ENCODE measurements at places on chromosomes 16 and 17. TPM values are rescaled to one million over a fixed set of nuclear protein-coding genes. Genes with fewer than 3 reads are reported as not detected.

The GRB7 gene
- total RNA-seq: 1.7 TPM

DNA sequence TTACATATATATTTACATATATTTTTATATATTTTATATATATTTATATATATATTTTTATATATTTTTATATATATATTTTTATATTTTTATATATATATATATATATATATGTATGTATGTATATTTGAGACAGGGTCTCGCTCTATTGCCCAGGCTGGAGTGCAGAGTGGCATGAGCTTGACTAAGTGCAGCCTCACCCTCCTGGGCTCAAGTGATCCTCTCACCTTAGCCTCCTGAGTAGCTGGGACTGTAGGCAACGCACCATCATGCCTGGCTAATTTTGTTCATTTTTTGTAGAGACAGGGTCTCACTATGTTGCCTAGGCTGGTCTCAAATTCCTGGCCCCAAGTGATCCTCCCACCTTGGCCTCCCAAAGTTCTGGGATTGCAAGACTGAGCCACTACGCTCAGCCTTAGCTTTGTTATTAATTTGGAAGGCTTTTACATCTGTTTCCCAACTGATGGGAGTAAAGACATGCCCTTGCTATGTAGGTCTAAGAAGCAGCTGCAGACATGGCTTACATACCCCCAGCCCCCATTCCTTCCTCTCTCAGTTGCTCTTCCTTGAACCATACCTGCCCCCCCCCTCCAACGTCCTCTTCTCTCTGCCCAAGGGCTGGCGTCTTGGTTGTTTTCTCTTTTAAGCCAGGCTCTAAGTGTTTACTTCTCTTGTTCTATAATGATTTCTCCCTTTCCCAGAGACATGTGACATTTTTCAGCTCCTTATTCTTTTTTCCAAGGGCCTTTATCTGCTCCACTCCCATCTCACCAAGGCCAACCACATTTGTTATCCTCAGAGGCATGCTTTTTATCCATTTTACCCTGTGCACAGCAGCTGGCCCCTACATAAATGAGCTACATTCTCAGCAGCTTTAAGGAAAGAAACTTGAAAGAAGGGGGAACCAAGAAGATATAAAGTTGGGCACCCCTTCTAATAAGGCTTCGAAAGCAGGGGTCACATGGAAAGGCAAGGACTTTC is 64.2 kb upstream of the ATF7IP2 start:
- DNase-seq: no peak

GRCh38 chr17:18108401-18109312 is at the start of gene MYO15A:
MYO15A (plus strand) TSS chr17:18108756; CDS start chr17:18118801, 10,045 bp downstream.
- DNase-seq: no peak

- no peak for DNase-seq
Observed at GRCh38 chr17:21689604-21690003, 2.7 kb upstream of the KCNJ18 start.

DNA sequence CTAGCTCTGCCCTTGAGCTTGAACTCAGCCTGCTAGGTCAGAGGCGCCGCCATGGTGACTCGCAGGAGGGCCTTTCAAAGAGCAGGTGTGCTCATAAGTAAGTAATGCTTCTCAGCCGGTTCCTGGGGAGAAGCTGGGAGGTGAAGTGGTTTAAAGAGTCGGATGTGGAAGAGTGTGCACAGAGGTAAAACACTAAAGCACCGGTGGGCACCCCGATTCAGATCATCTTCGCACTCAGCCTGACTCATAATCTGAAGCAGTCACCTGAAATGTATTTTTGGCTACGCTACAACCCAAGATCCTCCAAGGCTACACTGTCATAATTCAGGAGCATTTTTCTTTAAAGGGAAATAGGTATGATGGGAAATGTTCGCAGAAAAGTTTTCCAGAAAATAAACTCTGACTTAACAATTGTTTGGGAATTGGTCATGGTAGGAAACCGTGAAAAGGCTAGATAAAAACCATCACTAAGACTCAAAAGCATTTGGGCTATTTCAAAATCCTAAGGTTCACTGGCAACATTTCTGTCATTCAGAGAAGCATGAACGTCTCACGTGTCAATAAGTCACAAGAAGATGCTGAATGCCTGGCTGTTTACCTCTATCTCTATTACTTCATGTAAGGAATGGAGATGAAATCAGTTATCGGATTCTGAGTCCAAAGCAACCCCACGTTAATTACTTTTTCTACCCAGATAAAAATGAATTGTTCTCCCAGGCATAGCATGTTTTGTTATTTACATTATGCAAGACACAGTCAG is 17.8 kb downstream of the CDH8 start:
- DNase-seq: no peak

- DNase-seq: no peak
Observed at GRCh38 chr16:47884116-47884725, 271.6 kb downstream of the ABCC12 start.

DNA sequence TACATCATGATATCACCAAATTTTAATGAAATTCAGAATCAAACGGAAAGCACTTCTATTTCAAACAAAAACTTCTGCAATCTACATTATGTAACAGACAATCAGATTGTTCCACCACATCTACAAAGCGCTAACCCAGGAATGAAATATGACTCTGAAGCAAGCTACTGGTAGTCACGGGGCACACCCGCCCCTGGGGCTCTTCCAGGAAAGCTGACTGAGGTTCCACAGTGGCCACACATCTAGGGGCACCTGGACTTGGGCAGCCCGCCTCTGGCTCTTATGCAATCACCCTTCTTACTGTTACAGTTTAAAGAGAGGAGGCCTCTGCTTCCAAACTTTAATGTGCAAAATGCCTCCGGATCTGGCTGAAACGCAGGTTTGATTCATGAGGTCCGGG is 27.5 kb downstream of the ZCCHC14 start:
- no peak for DNase-seq

The TBX2 gene
- 11.1 TPM for total RNA-seq

The USP32 gene
- 30.6 TPM for total RNA-seq

The MYH3 gene
- 0.06 TPM for total RNA-seq

The C1QL1 gene
- 0.84 TPM for total RNA-seq

- peak; percentile 57 for DNase-seq
Observed at GRCh38 chr16:84618581-84619460, 943 bp upstream of the COTL1 start.

DNA sequence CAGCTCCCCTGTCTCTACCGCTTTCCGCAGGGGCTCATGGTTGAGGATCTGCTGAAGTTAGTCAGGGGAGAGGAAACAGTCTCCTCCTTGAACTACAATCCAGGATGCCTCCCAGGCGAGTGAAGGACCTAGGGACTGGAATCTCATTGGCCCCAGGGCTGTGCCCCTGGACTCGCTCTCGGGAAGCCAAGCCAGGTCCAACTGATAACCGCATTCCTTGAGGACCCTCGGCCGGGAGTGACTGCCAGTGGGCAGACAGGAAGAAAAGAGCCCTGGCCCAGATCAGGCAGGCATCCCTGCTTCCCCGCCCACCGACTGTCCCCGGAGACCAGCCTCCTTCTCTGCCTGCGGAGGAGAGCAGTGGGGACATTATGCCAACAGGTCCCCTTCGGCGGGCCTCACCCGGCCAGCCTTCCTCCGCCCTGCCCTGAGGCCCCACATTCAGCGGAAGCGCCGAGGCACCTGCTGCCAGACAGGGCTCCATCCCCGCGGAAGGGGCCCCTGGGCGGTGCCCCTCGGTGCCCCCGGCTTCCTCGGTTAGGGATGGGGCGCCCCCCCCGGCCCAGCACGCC is 776 bp downstream of the LRRC75A start:
- DNase-seq: no peak

DNA sequence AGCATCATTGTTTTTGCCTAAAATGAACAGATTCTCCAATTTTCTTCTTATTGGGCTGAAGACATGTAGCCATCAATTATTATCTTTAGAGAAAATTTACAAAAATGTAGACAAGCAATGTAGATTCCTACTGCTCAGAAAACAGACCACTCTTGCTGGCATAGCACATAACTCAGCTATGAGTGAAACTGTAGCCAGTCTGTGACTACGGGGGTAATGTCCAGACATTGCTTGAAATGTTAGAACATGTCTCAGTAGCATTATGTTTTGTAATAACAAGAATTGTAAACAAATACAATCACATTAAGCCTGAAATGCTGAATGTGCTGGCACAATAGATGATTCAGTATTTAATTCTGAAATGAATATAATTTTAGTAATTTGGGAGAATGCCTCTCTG is 265.7 kb upstream of the KCNJ16 start:
- no peak for DNase-seq

GRCh38 chr17:11140501-11140900 is 100.5 kb upstream of the SHISA6 start:
- DNase-seq: no peak

GRCh38 chr17:67208232-67208631 is 36.8 kb downstream of the HELZ start:
- DNase-seq: no peak

- DNase-seq: no peak
Observed at GRCh38 chr17:38322897-38323296, 20.9 kb downstream of the GPR179 start.
